ENCODE measurements at places on chromosomes 13 and 19.

DNA sequence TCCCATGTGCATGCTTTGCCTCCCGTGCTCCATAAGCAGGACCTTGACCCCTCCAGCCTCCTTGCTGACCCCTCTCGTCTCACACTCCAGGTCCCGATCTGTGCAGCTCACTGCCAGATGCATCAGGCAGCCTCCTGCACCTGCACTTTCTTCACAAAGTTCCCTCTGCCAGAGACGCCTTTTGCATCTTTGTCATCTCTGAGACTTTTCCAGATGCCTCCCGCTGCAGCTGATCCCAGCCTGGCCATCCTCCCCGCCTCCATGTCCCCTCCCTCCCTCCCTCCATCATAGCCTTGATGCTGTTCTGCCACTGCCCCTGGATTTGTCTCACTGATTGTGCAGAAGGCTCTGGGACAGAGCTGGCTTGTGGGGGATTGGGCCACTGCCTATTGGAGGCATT is 29.9 kb downstream of the PPP1R37 start:
- no peak for DNase-seq

GRCh38 chr19:51743405-51743804 is 8.3 kb downstream of the FPR1 start:
- DNase-seq = no peak

- DNase-seq = peak; percentile 19
These were observed 11.5 kb downstream of the CUL4A start for GRCh38 chr13:113220877-113221276.

GRCh38 chr13:72221276-72221962 is 354.4 kb upstream of the DACH1 start:
- DNase-seq = no peak

GRCh38 chr13:27411341-27411740 is 13.1 kb upstream of the GTF3A start:
- no peak for DNase-seq

GRCh38 chr13:31380715-31381114 is 180.9 kb downstream of the B3GLCT start:
- no peak for DNase-seq

DNA sequence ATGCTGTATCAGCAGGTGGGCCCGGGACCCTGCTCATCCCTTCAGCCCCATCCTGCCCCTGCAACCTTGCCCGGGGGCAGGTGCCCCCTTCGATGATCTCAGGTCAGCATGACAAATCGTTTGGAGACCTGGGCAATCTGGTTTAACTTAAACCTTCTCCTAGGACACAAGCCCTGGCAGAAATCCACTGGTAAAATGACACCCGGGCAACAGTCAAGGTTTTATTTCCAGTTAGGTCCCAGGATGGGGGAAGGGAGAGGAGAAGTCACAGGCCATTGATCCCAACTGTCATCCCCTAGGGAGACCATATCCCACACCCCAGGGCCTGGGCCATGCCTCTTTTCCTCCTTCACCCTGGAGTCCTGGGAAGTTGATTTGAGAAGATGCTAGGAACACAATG is 1.8 kb upstream of the PLIN5 start:
- DNase-seq = no peak

DNA sequence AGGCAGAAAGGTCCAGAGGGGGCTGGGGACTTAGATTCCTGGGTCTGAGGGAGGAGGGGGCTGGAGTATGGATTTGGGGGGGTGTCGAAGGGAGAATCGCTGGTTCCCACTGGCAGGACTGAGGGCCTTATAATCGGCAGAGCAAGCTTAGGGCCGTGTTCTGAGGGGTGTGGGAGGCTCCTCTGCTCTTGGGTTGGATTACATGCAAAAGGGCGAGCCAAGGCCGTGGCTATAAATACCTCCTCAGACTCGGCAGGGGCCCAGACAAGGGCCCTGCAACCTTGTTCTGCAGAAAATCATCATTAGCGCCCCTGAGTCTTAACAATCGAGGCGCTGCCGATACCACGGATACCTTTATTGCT is 707 bp upstream of the MAMSTR start:
- no peak for DNase-seq

GRCh38 chr19:49362929-49363267 is 682 bp upstream of the TEAD2 start:
- DNase-seq = no peak

DNA sequence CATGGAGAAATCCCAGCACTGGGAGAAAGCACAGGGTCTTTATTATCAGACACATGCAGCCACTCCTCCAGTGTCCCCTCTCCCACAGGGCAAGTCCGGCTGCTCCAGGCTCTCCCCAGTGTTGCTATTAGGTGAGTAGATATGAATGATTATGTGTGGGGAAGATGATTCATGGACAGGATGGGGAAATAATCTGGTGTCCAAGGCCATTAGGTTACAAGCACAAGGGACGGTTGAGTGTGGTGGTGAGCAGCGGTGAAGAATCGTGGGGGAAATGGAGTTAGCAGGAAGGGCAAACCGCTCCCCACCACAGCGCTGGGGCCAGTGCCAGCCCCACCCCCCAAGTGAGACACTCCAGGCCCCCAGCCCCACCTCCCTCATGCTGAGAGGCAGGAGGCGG is 19.0 kb downstream of the CD177 start:
- DNase-seq = no peak

DNA sequence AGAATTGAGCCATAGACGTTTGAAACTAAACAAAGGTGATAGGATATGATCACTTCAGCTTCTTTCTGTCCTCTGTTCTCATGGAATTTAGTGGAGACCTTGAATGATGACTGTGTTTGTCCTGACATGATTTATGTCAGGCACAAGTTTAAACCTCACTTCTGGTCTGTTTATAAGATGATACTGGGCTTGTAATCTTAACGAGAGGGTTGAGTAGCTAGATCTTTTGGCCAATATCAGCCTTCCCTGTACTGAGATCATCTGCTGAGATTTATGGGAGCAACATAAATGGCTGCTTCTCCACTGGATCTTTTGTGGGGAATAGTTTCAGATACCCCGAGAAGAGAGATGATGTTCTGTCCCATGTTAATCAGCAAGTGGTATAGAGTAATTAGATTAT is 121.8 kb upstream of the OBI1 start:
- no peak for DNase-seq
